ENCODE measurements at places on chromosomes 4 and X.

DNA sequence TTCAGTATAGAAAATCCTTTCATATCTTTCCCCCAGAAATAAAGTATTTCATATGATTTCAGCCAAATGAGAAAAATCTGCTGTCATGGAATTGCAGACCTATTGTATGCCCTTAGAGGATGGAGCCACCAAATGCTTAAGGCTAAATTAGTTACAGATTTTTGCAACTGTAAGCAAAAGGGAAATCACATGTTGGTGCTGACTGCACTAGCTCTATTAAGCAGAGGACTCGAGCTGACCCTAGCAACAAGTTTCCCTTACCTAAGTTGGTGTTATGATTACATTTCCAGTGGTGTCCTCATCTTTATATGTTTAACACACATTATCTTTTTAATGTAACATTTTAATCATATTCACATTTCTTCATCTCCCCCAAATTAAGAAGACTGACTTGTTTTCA, 58.3 kb upstream of the DOCK11 start:
- DNase-seq, result no peak

- no peak for DNase-seq
These were observed 2.9 kb downstream of the MSL3 start for GRCh38 chrX:11760958-11761357.

GRCh38 chr4:72319601-72320021, 249.4 kb downstream of the ADAMTS3 start:
- no peak for DNase-seq

DNA sequence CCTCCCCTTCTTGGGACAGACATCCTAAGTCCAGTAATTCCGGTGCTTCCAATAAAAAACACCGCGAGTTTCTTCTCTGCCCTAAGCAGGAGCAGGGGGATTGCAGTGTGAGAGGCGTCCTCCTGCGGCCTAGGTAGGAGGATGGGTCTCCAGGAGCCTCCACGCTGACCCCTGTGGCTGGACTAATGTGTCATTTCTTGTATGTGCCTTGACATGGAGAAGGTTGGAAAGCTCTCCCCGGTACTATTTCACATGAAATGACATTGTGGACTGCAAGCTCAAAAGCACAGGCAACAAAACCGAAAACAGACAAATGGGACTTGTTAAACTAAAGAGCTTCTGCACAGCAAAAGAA, 66.6 kb upstream of the ENPP6 start:
- no peak for DNase-seq

- DNase-seq, result no peak
These were observed 4.0 kb downstream of the DIPK2B start for GRCh38 chrX:45196701-45197100.

- DNase-seq, result no peak
These were observed 241.2 kb upstream of the CTSO start for GRCh38 chr4:156194896-156195295.

- DNase-seq, result no peak
These were observed 902.3 kb upstream of the SLIT2 start for GRCh38 chr4:19349416-19349815.

DNA sequence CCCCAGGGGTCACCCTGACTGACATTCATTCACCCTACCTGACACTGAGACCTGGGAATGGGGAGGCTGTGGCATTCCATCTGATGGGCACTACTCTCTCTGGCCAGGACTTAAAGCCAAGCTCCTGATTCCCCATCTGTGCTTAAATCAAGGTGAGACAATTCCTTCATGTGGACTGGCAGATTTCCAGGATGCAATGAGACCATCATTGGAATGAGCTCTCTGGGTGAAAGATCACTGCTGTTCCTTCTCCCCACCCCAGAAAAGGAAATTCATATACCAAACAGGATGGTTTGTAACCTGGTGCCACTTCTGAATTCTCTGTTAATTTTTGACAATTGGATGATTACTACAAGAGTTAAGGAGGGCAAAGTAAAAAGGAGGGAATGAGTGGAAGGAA, 354.8 kb downstream of the MID1IP1 start:
- DNase-seq, result no peak

DNA sequence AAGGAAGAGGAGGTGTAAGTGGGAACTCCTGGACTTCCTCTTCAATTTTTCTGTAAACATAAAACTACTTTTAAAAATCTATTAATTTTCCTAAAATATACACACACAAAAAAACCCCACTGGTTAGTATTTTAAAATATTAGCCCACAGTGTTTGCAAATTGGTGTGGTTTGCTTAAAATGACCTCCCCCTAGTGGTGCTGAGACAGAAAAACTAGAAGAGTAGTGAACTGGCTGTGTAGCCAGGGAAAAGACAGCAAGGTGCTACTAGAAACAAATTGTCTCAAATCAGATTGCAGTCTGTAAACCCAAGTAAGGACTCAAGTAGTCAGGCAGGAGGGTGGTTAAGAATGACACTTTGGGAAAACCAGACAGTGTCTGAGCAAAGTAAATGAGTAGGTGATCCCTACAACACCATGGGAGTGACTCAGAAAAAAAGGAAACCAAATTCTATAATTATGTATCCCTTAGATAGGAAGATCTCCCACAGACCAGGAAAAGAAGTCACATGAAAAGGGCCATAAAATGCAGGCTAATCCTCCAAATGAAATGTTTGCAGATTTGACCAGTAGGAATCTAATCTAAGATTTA, 26.0 kb downstream of the AMTN start:
- no peak for DNase-seq

DNA sequence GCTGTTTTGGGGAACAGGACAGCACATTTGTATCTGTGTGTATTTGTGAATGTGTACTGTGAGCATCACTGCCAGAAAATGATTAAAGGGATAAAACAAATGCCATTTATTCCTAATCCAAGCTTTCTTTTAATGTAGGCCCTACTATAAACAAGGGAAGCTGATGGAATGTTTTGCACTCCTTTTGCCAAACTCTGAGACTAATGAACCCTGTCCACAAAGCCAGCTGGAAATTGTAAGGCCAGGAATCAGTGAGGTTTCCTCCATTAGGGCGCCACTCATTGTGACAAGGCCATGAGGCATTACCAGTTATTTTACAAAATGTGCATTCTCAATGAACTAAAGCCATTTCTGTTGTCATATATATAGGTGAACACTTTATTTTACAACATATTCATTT, 163.0 kb upstream of the NAP1L5 start:
- DNase-seq, result no peak

DNA sequence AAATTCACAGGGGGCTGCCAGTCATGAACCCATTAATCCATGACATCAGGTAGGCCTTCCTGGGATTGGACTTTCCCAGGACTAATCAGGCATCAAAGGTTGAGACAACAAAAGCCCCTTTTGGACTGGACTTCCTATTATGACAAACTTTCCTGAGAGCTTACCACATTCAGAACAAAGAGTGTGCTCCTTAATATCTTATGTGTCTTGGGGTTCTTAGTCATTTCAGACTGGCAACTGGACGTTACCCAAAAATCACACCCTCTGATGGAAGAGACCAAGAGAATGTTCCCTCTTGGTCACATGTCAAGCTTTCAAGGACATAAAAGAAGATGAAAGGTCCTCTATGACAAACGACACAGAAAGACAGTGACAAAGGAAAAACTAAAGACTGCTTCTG, 31.6 kb upstream of the PPP1R2C start:
- no peak for DNase-seq

DNA sequence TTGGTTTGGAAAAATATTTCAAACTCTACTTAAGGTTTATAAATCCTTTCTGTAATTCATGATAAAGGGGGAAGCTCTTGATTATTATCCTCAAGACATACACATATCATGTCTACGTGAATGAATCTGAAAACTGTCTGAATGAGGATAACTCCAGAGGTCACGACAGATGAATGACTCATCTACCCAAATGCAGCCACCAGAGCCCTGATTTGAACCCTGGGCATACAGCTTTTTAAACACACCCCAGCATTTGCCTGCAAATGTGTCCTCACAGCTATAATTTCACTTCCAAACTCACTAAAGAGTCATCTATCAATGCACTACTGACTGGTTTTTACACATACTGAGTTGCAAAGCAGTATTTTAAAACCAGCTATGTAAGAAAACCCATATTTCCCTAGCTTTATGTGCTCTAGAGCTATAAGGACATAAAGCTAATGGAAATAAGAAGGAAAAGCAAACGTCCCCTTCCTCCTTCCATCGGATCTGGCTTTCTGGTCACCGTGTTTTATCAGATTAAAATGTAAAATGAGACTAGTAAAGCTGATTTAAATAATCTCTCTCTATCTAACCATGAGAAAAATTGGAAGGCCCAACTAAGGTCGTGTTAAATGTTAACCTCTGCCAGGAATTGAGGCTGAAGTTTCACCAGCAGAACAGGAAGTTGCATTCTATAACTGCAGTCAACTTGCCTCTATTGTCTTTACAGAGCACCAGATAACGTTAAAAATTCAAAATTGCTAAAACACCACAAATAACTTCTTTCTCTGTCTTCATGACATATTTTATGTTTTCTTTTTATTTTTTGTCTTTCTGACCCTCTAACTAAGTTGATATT, 63.1 kb upstream of the SPP1 start:
- DNase-seq, result no peak
